ENCODE measurements at places on chromosomes 4 and X.

GRCh38 chrX:71214604-71215337 is 8.3 kb upstream of the GJB1 start:
- no peak for DNase-seq

- DNase-seq, result no peak
Measured at GRCh38 chr4:47631161-47631560, 146.1 kb downstream of the ATP10D start.

GRCh38 chr4:42995343-42995944 is 102.9 kb downstream of the GRXCR1 start:
- no peak for DNase-seq

GRCh38 chr4:54092405-54093323 is 7.3 kb upstream of the GSX2 start:
- no peak for DNase-seq

DNA sequence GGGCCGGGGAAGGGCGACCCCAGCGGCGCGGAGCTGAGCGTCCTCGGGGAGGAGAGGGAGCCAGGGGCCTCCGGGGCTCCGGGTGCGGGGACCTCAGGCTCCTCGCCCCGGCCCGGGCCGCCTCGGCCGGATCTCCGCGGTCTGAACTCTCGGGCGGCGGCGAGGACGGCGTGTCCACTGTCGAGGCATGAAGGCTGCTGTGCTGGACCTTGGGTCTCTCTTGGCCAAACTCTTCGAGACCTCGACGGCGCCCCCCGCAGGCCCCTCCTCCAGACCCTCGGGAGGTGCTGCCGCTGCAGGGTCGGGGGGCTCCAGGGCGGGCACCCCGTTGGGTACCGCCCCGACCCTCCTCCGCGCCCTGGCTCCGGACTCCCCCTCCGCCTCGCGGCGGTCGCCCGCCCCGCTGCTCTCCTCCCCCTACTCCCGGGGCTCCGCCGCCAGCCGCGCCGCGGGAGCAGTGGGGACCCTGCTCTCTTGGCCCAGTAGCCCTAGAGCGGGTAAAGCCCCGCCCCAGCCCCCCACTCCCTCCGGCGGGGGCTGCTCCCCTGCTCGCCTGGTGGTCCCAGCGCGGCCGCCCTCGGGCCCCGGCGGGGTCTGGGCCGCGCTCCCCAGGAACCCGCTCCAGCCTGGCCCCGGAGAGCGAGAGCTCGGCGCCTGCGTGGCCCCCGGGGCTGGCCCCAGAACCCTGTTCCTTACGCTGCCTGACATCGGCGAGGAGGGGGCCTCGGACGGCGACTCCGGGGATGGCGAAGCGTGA is 564 bp downstream of the FAM149A start:
- DNase-seq, result no peak

DNA sequence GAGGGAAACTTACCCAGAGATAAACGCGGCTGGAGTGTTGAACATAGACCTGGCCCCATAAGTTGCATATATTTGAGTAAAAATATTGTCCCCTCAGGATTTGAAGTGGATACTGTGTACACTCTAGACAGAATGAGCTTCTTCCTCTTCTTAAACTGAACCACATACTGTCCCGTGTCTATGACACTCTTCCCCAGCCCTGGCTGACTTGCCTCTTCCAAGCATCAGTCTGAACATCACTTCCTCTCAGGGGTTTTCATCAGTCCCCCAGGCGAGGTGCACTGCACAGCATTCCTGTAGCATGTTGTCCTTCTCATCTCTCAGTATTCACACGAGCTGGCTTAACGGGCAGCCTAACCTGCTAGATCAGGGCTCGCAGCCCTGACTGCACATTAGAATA is 80.5 kb upstream of the TMEM150C start:
- DNase-seq, result no peak

DNA sequence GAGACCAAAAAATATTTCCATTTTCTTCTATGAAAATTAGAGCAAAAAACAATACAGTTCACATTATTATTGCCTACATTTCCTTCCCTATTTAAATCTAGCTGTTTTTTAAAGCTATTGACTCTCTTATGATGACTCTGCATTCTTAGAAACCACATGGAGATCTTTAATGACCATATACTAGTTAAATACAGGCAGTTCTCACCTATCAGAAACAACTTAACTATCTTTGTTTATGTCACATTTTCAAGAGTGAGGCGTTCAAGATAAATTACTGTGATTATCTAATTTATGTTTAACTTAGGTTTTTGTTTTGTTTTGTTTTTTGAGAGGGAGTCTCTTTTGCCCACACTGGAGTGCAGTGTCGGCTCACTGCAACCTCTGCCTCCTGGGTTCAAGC is 3.0 kb downstream of the CISD2 start:
- no peak for DNase-seq

DNA sequence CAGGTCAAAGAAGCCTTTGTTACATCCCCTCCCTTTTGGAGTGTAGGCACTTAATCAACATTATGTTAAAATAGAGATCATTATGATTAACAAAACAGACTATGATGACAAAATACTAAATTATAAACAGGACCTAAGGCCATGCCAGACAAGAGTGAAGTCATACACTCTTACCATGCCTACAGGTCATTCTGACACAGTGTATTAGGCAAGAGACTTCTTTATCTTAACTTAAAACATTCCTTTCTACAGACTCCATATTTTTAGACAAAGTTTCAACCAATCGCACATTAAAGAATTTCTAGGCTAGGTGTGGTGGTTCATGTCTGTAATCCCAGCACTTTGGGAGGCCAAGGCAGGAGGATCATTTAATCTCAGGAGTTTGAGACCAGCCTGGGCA is 128.6 kb upstream of the SLC34A2 start:
- DNase-seq, result no peak

DNA sequence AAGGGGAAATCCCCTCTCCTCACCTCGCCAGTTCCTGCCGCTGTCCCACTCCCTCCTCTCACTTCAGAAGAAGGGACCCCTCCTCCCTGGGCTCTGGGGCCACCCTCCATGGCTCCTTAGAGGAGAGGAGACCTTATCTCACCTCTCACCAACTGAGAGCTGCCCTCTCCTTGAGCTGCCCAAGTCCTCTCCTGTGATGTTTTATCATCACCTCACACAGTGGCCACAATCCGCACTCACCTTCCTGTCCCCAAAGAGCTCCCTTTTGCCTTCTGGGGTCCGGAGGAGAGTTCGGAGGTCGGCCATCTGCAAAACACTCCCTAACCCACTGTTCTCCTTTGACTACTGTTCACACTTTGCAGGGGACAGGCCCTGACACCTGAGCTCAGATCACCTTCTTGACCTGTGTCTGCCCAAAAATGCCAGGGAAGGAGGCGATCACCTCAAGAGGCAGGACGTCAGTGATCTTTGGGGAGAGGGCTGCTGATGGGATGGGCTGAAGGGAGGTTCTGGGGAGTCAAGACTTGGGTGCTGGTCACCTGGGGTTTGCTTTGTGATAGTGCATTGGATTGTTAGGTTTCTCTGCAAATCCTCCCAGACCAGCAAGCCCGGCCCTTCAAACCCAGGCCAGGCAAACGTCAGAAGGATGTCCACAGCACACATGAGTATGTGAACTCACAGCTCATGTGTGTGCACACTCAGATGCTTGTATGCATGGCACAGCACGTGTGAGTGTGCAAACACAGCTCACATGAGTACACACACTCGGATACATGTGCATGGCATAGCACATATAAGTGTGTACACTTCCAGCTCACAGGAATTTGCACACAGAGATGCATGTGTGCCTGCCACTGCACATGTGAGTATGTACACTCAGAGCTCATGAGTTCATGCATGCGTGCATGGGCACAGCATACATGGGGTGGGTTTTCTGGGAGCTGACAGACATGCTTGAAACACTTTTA is 41.8 kb downstream of the HTRA3 start:
- DNase-seq, result no peak

DNA sequence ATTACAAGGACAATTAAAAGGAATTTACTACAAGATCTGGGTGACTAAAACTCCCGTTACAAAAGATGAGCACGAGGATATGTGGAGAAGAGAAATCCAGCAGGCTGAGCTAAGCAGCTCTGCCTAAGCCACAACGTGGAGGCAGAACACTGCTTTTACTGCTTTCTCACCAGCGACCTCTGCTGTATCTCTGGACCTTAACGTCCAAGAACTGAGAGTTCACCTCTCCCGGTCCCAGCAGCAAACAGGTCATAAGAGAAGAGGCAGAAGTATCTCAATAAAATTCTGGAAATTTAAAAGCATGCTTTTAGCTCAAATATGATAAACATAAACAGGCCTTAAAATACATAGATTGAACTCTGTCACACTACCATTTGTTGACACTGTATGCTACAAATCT is 81.0 kb downstream of the ADGRA3 start:
- DNase-seq, result no peak

GRCh38 chr4:567457-568350 is 8.4 kb downstream of the TMEM271 start:
- DNase-seq, result no peak

GRCh38 chr4:7426525-7427171 is 8.1 kb downstream of the PSAPL1 start:
- no peak for DNase-seq

DNA sequence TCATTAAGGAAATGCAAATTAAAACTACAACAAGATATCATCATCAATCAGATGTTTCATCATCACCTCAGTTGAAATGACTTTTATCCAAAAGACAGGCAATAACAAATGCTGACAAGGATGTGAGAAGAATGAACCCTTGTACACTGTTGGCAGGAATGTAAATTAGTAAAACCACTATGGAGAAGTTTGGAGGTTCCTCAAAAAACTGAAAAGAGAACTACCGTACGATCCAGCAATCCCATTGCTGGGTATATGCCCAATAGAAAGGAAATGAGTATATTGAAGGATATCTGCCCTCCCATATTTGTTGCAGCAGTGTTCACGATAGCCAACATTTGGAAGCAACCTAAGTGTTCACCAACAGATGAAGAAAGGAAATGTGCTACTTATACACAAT is 50.6 kb upstream of the STARD8 start:
- no peak for DNase-seq

GRCh38 chr4:98657531-98658286 is 702 bp downstream of the TSPAN5 start:
- DNase-seq, result peak; percentile 15

DNA sequence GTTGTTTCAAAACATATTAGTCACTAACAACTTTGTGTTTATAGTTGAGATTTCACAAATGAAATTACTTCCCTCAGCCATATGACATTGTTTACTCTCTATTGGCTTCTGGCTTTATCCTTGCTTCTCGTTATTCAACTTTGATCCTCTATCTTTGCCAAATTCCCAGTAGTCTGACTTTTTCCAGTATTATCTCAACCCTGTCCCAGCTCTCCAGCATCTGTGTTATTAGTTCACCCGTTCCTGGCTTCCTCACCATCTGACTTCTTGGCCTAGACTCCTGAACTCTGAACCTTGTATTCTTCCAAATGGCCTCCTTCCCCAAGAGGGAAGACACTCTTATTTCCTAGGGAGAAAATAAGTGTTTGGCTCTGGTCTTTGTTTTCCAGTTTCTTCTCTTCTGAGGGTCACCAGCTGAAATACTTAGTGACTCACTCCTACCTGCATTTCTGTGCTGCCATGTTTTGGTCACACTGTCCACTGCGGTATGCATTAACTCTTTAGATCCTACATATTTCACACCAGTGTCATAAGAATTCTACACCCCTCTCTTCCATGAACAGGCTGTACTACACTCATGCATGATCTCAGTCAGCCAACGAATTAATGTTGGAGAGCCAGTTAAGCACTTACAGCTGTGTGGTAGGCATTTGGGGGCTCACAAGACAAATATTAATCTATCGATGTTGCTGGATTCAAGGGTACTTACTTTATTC is 17.0 kb upstream of the ARHGAP24 start:
- DNase-seq, result no peak
